GM06990 (cell line): ENCODE measurements at places on chromosomes 11 and 22.
A peak's percentile ranks its signal among the peaks of the same experiment; 100 is the strongest.

DNA sequence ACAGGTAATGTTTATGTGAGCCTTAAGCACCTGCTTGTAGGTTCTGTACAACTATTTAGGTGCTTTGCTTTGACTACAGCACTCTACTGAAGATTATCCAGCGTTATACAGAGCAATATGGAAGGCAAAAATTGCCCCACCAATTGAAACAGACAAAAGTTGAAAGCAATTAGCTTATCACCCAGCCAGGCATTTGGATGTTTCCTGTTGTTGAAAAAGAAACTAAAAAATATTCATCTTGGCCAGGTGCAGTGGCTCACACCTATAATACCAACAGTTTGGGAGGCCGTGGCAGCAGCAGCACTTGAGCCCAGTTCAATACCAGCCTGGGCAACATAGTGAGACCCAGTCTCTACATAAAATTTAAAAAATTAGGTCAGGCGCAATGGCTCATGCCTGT is 18.5 kb downstream of the ATL3 start:
- no peak for DNase-seq

- DNase-seq: no peak
Measured at GRCh38 chr11:95229199-95229992, 1.6 kb downstream of the SESN3 start.

- peak; percentile 41 for DNase-seq
Measured at GRCh38 chr22:43993072-43993760, 30.9 kb upstream of the PARVB start.

GRCh38 chr11:57325735-57326048 is 940 bp upstream of the TNKS1BP1 start:
- no peak for DNase-seq

GRCh38 chr22:44049486-44050231 is 25.6 kb downstream of the PARVB start:
- DNase-seq: no peak

- no peak for DNase-seq
Measured at GRCh38 chr11:128824191-128825049, 42.7 kb downstream of the KCNJ1 start.

DNA sequence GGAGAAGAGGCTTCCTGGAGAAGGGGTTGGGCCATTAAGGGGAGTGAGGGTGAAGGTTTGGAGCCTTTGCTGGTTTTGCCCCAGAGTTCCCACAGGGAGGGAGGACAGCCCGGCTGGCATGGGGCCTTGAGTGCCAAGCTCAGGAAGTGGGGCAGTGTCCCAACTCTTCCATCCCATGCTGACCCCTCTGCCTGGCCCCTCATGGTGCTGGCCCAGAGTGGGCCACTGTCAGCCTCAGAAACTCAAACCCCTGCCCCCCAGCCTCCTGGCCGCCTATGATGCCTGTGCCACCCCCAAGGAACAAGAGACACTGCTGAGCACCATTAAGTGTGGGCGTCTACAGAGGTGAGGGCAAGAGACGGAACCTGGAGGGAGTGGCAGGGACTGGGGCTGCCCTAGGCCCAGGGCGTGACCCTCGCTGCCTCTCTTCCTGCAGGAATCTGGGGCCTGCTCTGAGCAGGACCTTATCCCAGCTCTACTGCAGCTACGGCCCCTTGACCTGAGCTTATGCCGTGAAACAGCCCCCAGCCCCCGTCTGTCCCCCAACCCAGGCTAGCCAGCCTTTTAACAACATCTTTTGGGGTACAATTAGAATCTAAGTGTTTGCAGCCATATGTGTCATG is 5.4 kb downstream of the MUS81 start:
- no peak for DNase-seq

DNA sequence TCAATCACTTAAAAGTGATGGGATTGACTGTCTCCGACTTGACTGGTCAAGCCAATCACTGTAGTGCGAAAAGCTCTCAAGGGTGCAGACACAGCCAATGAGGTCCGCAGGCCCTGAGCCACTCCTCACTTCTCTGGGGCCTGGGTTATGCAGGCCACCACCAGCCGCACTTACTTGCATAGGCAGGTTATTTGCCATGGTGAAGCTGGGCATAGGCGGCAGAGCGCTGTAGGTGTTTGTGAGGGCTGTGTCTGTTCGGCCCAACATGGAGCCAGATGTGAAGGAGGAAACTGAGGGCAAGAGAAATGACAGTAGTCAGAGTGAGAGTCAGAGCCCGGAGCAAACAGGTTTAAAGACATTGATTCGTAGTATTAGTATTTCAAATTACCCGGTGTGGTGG is 17.9 kb downstream of the PAX6 start:
- no peak for DNase-seq

- DNase-seq: no peak
Measured at GRCh38 chr11:118415739-118416068, 14.3 kb downstream of the ATP5MG start.

- DNase-seq: no peak
Measured at GRCh38 chr11:98955551-98955950, 65.2 kb upstream of the CNTN5 start.

- no peak for DNase-seq
Measured at GRCh38 chr11:843086-843734, 558 bp downstream of the TSPAN4 start.

GRCh38 chr22:20211409-20211996 is 56.6 kb downstream of the RTN4R start:
- no peak for DNase-seq

GRCh38 chr22:45889093-45889538 is 87.8 kb downstream of the WNT7B start:
- no peak for DNase-seq

GRCh38 chr11:8335683-8336082 is 72.0 kb upstream of the LMO1 start:
- DNase-seq: no peak

DNA sequence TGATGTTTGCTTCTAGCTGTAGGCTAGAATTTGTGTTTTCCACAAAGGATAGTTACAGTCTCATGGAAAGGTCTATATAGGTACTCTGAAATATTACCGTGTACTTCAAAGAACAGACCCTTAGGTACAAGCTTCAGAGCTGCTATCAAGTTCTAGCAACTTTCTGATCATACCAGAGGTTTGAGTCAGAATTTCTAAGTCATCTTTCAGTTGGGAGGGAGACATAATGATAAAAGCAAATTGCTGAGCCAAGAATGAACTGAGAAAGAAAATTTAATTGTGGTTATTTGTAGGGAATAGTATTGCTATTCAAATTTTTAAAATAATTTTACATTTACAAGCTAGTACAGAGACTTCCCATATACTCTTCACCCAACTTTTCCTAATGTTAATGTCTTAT is 19.9 kb upstream of the ME3 start:
- no peak for DNase-seq

DNA sequence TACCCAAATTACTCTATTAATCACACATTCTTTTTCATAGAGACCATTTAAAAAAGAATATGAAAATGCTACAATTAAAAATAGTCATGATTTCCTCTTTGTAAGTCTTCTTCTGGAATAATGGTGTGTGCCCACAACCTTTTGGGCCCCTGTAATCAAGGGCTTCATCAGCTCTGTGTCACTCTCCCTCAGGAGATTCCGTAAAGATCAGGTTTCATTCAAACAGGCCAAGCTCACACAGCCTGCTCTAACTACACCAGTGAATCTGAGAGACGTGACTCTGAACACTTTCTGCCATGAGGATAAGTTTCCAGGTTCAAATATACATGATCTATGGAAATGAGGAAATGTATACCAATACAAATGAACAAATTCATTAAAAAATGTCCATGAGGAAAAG is 9.5 kb downstream of the DRICH1 start:
- DNase-seq: no peak

DNA sequence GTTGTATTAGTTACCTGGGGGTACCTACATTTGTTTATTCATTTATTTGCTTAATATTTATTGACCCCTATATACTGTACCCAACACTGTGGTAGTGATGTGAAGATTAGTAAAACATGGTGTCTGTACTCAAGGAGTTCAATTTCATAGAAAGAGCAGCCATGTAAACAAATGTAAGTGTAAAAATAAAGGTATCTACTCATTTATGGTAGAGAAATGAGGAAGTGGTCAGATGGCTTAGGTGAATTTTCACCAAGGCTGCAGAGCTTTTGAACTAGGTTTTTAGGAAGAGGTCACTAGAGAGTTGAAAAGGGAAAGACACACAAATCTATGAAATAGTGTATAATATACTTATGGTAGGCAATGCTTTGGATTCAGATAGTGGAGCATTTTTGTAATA is 11.1 kb downstream of the CTR9 start:
- DNase-seq: peak; percentile 54

DNA sequence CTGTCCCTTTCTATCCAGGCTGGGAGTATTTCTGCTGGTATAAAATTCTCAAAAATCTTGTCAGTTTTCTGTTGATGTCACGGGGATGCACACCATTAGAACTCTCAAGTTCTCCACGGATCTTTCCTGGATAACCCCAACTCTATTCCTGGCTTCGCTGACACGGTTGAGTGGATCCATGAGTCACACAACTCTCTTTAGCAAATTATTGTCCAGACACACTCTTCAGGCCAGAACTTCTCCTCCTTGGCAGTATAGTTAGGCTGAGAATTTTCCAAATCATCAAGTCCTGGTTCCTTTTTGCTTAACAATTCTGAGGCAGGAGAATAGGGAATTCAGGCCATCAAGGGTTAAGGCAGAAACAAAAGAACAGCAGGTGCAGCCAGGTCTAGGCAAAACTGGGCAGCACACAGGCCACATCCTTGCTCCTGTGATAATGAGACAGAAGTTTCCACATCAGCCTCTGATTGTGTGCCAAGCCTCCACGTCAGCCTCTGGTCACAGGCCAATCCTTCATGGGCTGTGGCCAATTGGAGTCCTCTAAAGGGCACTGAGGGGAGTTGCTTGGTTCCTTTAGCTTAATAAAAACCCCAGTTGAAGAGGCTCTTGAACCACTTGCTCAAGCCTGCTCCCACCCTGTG is 5.7 kb upstream of the ACAT1 start:
- DNase-seq: no peak

DNA sequence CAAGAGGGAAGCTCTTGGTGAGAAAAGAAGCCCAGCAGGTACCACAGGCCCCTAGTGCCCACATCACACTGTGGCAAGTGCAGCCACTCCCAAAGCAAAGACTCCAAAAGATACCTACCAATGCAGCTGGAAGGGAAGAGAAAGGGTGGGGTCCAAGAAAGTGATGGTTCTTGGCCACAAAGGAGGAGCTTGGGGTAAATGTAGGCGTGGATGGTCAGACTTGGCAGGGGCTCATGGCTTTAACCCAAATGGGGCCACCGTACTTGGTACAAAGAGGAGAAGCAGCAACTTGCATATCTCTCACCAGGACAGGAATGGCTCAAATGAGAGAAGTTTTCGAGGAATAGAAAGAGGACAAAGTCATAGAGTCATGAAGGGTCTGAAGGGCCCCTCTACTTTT is 4.8 kb downstream of the MAP3K11 start:
- DNase-seq: no peak

DNA sequence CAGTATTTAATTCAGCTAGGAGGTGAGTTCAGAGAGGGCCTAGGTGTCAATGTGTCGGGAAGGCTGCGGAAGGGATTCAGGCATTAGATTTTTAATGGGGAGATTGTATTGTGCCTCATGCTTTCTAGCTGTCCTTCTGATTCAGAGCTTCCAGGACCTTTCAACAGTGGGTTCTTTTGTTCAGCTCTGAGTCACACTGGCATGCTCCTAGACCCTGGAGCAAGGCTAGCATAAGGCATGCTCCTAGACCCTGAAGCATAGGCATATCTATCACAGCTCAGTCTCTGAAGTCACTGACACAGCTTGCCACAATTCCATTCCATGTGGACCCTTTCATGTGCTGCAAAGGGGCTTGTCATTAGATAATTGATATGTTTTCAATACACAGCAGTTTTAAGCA is 396.9 kb downstream of the RAB38 start:
- DNase-seq: no peak
